ENCODE measurements at places on chromosomes 6 and 20. TPM values are rescaled to one million over a fixed set of nuclear protein-coding genes. Genes with fewer than 3 reads are reported as not detected.

TNNC2 gene
- not detected for total RNA-seq

SLC22A3 gene
- total RNA-seq: 2.7 TPM

MUCL3 gene
- not detected for total RNA-seq

SLC22A7 gene
- total RNA-seq: not detected

OOEP gene
- not detected for total RNA-seq

ADAM33 gene
- total RNA-seq: 3.1 TPM

KHDC1 gene
- total RNA-seq: 5.5 TPM

PSMB8 gene
- 11.8 TPM for total RNA-seq

ZBTB9 gene
- total RNA-seq: 7.9 TPM

GINM1 gene
- 23.0 TPM for total RNA-seq

XKR7 gene
- total RNA-seq: under 0.01 TPM

RFX6 gene
- not detected for total RNA-seq

SAMD3 gene
- not detected for total RNA-seq
